ENCODE measurements at places on chromosomes 13 and 19. TPM values are rescaled to one million over a fixed set of nuclear protein-coding genes. Genes with fewer than 3 reads are reported as not detected.

GRCh38 chr19:16623576-16623975 is 4.4 kb downstream of the MED26 start:
- peak; percentile 81 for DNase-seq

- DNase-seq, result no peak
Measured at GRCh38 chr19:50629801-50630200, 9.9 kb downstream of the SYT3 start.

ZNF560 gene
- total RNA-seq, result not detected

PODNL1 gene
- not detected for total RNA-seq

AZU1 gene
- not detected for total RNA-seq

DNA sequence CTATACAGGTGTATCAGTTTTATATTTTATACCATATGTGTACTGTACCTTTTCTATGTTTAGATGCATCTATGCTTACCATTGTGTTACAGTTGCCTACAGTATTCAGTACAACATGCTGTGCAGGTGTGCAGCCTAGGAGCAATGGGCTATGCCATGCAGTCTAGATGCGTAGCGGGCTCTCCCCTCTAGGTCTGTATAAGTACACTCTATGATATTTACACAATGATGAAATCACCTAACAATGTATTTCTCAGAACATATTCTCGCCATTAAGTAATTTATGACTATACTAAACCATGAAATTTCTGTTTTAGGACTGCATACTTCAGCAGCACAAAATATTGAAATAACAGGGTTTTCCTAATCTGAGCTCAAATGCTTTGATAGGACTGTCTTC is 179.6 kb downstream of the RFC3 start:
- no peak for DNase-seq

ZNF208 gene
- not detected for total RNA-seq

- DNase-seq, result no peak
Measured at GRCh38 chr13:105492216-105492615, 1043.2 kb downstream of the EFNB2 start.

DNA sequence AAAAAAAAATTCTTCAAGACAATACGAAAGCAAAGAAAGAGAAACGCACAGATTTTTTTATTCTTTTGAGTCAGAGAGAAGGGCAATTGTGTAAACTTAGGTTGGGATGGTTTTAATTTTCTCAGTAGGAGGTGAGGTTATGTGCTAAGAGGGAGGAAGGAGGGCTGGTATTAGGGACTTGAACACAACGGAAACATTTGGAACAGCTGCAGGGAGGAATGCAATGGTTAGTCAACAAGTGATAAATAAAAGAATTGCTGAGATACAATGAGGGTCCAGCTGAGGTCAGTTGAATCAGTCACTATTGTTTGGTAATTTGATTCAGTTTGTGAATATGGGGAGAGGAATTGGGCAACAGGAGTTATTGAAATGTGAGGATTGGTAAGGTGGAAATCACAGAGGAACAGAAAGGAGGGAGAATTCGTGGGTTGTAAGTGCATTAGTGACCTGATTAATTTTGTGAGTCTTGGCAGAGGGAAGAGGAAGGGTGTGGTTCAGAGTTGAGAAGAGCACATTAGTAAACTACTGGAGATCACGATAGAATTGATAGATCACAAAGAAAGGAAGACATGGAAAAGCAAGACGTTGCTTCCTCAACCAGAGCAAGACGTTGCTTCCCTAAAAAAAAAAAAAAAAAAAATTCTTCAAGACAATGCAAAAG is 499.5 kb upstream of the SPRY2 start:
- DNase-seq, result no peak

- DNase-seq, result no peak
Measured at GRCh38 chr13:34172048-34172447, 354.1 kb downstream of the RFC3 start.

- no peak for DNase-seq
Measured at GRCh38 chr13:20431080-20431479, 94.6 kb downstream of the CRYL1 start.

KLK3 gene
- not detected for total RNA-seq

GRCh38 chr13:21320642-21321034 is 138.5 kb downstream of the ZDHHC20 start:
- no peak for DNase-seq

DNA sequence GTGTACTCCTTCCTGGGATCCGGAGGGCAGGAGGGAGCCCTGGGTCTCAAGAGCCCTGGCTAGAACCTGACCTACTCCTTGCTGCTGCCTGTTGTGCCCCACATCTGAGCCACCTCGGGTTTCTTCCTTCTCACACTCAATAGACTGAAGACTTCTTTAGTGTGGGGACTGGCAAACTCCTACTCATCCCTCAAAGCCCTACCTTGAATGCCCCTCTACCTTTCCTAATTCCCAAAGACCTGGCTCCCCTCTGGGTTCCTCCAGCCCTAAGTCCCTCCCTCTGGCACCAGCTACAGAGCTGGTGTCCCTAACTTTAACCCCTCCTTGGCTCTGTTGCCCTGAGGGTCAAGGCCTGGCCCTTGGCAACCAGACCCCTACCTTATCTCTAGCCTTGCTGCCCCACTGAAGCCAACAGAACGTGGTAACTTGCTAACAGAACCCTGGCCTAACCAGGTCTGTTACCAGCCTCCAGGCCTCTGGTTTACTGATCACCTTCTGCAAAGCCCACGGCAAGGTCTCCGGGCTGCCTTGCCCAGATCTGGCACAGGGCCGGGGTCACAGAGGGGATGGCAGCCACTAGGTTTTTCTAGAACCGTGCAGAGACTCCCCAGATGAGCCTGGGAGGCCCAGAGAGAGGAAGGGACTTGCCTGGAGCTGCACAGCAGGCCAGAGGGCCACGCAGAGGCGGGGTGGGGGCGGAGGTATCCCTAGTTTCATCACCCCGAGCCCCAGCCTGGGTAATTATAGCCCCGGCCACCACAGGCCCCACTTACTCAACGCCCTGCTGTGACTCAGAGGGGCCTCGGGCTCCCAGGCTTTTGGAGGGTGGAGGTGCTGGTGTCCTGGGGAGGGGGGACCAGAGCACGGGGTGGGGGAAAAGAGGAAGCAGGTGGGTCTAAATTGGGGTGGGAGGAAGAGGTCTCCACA is 15.3 kb downstream of the ZBTB7A start:
- no peak for DNase-seq

- no peak for DNase-seq
Measured at GRCh38 chr13:71213252-71213821, 653.7 kb downstream of the DACH1 start.

CAPN12 gene
- total RNA-seq, result not detected

UQCR11 gene
- total RNA-seq, result 170 TPM

ANGPTL4 gene
- total RNA-seq, result not detected

KLK2 gene
- 0.11 TPM for total RNA-seq

- DNase-seq, result no peak
Measured at GRCh38 chr13:43136920-43137575, 113.7 kb downstream of the DNAJC15 start.

DNA sequence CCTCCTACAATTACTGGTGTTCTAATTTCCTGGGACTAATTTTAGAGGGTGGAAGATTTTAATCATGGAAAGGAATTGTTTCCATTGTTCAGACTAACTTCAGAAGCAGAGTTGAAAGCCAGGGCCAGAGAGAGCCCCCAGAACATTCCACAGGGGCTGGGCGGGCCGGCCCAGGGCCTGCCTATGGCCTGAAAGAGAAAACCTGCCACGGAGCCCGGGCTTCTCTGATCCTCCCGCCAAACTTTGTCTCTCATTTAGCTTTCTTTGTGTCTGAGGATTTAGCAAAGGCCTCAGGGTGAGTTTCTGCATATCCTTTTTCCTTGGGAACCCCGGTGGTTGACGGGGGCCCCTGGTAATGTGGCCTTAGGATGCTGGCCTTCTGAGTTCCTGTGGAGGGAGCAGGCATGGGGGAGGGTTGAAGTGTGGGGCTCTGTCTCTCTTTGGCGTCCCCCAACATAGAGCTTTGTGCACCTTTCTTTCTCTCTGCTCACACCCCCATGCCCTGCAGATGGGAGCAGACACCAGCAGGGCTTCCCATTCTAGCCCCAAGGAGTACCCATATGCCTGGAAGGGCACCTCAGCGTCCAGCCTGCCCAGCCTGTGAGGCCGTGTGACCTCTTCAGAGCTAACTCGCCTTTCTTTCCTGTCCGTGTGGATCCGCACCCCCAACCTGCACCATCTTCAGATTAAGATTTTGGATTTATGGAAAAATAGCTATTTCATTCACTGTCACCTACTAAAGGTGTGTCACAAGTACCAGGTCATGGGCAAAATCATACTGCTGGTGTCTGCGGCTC is 539.5 kb downstream of the FGF9 start:
- DNase-seq, result no peak

C1QTNF9B gene
- total RNA-seq, result not detected

DNA sequence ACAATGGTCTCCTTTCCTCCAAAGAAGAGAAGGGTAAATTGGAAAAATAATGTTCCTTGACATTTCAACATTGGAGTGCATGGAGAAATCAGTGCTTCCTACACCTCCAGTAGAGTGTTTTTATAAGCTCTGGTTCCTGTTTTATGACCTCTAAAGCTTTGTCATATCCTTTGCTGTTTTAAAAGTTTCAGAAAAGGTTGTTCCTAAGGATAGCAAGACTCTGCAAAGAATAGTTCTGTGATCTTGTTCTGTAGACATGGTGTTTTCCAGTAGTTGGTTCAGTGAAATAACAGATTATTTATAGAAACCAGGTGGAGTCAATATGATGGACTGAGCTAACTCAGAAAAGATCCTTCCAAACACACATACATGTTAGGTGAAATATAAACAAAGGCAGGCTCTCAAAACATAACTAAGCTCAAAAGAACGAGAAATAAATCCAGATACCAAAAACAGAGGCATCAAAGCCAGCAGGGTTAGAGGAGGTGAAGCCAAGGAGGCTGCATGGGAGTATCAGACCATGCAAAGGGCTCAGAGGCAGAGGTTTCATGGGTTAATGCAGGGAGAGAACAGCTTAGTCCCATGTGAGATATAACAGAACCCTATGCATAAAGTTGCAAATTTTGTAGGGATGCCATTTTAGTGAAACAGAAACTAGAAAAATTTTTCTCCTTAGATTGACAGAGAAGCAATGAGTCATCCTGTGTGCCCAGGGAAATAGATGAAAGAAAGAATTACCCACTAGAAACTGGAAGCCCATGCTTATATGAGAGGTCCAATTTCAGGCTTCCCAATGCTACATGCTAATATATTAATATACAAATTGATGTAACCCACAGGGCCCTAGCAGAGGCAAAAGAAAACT is 44.3 kb downstream of the SHISA2 start:
- DNase-seq, result no peak

DNA sequence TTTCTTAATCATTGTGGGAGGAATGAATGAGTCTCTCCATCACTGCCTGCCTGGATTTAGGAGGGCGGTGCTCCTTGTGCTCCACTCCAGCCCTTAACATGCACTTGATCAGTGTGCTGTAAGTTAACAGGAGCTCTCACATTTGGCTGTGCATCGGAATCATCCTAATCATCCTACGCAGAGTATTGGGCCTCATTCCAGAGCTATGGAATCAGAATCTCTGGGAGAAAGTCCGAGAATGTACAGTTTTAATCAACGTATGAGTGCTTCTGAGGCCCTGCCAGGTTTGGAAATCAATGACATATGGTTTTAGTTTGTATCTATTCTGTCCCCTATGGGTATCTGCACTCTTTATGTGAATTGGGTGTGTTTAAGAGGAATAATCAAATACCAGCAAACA is 34.9 kb upstream of the DCLK1 start:
- no peak for DNase-seq

CAPNS1 gene
- 180 TPM for total RNA-seq

All from Karpas-422 (cell line).